CD8-positive, alpha-beta T cell (primary cell): ENCODE measurements at places on chromosomes 6 and 20.

GRCh38 chr6:27667016-27667656 is 194.2 kb upstream of the ZNF184 start:
- no peak for DNase-seq

GRCh38 chr20:25573288-25574251 is 11.8 kb downstream of the NINL start:
- DNase-seq = no peak

DNA sequence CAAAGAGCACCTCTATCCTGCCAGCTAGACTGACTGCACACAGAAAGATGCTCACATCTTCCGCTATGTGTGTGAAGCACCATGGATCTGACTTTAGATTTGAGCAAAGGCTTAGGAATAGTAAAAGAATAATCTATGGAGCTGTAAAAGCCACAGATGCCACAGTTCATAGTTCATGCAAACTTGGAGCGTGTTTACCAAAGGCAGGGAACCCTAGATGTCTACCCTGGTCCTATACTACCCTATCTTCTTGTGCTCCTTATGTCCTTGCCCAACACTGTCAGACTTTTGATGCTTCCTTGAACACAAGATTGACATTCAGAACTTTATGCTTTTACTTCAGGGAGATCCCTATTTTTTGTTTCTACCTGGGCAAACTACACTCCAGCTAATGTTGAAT is 39.2 kb downstream of the SPACA1 start:
- DNase-seq = no peak

- no peak for DNase-seq
Measured at GRCh38 chr20:46849751-46850150, 44.9 kb upstream of the EYA2 start.

DNA sequence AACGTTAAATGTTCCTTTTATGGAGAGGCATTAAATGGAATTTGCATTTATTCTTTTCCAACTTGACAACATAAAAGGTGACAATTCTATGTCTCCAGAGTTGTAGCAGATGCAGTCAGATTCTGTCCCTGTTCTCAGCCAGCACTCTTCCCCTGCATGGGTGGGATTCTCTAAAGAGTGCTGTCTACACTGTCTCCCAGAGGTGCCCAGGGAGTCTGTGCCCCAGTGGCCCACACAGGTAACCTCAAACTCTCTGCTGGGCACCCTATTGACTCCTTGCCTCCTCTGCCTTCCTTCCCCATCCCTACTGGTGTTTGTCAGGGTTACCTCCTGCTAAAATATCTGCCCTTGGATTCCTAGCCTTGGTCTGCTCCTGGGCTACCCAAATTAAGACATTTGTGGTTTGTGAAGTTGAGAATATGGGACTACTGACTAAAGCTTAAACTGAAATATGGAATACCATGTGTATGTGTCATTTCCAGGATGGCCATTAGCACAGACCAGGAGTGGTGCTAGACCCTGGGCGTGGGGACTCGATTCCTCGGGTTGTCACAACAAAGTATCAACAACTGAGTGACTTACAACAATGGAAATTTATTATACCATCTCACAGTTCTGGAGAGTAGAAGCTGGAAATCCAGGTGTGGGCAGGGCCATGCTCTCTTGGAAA is 284.7 kb downstream of the CDH26 start:
- DNase-seq = no peak

DNA sequence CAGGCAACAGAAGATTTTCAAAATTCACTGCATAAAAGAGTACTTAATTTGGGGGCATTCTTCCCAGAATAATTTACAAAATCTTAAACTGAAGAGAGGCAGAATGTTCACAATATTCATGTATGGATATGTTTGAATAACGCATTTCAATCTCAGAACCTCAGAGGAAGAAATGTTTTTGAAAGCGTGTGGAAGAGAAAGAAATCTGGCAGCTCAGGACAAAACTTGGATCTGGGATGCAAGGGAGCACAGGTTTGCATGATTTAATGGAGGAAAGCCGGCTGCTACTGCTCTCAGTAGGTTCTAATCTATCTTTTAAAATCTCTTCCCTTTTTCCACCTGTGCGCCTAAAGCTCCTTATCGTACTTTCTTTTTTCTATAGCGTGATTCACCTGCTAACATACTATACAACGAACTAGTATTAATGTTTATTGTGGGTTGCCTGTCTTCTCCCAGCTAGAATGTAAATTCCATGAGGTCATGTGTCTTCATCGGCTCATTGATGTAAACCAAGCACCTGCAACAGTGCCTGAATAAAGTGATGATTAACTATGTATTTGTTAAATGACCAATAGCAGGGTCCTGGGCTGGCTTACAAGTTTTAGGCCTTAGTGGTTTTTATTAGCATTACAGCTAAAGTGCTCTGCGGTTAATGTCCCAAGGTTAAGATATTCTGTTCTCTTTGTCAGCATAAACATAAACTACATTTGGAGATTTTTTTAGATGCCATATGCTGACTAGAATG is 15.3 kb downstream of the PRL start:
- DNase-seq = no peak

GRCh38 chr6:12992770-12993169 is 276.2 kb downstream of the PHACTR1 start:
- DNase-seq = no peak
